ENCODE measurements at places on chromosomes 6 and 20.

GRCh38 chr6:28864326-28864923 is 59.4 kb downstream of the TRIM27 start:
- no peak for DNase-seq

DNA sequence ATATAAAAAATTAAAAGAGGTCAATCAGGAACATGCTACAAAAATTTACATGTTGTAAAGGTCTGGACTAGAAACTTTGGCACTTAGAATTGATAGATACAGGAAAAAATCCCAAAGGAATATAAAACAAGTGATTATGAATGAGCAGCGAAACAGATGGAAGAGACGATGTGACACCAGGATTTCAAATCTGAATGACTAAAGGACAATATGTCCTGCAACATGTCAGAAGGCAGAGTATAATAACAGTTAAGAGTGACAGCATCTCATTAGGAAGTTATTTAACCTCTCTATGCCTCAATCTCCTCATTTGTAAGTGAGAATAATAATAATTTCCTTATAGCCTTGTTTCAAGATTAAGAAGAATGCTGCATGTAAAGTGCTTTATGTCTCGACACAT is 50.3 kb downstream of the FRK start:
- DNase-seq: no peak

DNA sequence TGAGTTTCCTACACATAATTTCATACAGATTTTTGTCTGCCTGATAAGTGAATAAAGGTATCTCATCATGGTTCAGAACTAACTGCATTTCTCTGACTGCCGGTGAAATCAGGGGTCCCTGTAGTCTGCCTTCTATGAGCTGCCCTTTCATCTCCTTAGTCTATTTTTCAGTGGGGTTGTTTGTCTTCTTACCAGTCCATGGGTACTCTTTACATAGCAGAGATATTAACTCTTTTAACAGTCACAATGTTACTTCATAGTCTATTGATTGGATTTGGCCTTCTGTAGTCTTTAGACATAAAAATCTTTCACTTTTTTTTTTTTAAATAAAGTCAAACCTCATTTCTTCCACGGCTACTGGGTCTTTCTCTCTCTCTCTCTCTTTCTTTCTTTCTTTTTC is 79.8 kb downstream of the RALGAPA2 start:
- DNase-seq: no peak

DNA sequence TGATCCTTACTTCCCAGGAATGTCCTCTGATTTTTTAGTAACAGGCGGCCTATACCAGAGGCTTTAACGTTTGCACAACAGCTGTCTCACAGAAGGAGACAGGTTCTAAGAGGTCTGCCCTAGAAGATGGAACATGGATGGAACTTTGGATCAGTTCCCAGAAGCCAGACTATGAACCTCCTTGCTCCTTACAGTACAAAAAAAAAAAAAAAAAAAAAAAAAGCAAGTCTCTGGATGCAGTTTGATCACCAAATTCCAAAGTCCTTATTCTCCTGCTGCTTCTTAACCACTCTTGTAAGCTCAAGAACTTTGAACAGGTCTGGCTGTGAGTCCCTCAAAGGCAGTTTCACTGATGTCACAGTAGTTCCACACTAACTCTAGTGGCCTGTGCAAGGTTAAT is 2.0 kb upstream of the TRMT11 start:
- no peak for DNase-seq

DNA sequence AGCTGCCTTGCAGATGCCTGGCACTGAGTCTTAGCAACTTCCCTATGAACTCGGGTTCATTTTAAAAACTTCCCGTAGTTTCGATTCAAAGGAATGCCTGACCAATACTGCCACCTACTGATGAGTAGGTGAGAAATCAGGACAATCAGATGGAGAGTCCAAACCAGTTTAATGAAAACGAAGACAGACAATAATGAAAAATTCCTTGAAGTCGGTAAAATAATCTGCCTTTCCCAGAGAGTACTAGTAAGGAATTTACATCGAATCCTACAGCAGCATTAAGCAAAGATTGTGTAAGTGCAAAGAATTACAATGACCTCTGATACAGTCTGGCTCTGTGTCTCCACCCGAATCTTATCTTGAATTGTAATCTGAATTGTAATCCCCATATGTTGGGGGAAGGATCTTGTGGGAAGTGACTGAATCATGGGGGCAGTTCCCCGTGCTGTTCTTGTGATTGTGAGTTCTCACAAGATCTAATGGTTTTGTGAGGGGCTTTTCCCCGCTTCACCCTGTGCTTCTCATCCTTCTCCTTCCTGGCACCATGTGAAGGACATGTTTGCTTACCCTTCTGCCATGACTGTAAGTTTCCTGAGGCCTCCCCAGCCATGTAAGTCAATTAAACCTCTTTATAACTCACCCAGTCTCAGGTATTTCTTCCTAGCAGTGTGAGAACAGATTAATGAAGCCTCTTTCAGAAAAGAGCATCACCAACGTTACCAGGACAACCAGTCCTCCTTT is 134.4 kb downstream of the ARHGAP18 start:
- no peak for DNase-seq

- no peak for DNase-seq
Measured at GRCh38 chr6:23212398-23212797, 643.0 kb downstream of the HDGFL1 start.

- no peak for DNase-seq
Measured at GRCh38 chr20:41748756-41749582, 130.8 kb upstream of the CHD6 start.

DNA sequence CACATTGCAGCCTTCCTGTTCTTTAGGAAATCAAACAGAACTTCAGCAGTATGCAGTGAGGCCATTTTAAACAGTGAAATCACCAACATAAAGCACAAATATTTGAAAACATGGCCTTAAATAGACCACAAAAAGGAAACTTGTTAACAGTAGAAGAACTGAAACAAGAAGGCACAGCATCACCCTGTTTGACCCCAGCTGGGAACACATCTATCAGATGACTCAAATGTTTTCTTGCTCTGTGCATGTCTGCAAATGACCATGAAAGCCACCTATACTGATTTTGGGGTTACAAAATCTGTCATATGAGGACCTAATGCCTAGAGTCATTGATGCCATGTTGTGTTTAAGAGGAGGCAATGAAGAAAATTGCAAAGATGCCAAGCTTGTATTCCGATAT is 123.8 kb upstream of the ADGRF1 start:
- DNase-seq: no peak

DNA sequence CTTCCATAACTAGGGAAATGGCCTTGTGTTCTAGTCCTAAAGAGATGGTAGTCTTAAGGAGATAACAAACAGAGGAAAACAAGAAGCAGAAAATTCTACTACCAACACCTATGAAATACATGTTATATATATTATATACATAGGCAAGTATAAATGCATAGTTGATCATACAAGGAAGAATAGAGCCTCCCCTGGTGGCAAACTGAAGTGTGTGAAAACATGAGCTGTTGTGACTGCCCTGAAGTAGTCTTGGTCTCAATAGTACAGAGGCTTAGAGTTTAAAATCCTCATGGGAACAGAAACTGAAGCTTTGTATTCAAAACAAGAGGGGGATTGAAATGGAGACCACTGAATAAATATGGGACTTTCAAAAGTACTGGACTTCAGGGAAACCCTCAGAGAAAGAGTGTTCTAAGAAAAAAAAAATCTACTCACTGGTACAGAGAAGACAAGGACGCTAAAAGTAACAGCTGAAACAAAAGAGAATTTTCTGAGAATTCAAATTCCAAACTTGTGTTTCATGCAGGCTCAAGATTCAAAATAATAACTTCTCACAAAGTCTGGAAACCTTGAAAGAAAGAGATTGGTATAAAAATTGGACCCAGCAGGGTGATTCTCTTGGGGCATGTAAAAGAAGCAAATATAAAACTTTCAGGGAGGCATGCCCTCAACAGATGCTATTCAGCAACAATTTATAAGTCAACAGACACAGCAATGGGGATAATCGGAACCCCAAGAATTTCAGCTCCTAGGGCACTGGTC is 59.7 kb upstream of the SAMD3 start:
- no peak for DNase-seq

GRCh38 chr20:8523684-8524083 is 391.6 kb downstream of the PLCB1 start:
- DNase-seq: no peak

GRCh38 chr6:113526553-113526952 is 330.6 kb upstream of the MARCKS start:
- no peak for DNase-seq

- DNase-seq: no peak
Measured at GRCh38 chr6:165365371-165365770, 56.0 kb upstream of the C6orf118 start.

DNA sequence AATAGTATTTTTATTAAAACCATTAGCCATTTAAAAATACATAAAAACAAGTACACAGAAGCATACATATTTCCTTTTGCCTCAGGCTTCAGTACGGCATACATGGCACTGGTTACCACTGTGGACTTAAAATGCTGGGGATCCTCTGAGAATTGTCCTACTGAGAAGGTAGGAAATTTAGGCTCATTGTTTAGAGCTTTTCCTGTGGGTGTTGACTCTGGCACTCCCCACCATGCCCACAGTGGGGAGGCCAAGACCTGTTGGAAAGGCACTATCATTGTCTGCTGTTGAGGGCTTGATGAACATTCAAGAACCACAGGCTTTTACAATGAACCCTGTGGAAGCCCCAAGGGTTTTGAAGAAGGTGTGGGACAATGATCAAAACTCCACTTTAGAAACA is 473.4 kb downstream of the BTBD3 start:
- no peak for DNase-seq

DNA sequence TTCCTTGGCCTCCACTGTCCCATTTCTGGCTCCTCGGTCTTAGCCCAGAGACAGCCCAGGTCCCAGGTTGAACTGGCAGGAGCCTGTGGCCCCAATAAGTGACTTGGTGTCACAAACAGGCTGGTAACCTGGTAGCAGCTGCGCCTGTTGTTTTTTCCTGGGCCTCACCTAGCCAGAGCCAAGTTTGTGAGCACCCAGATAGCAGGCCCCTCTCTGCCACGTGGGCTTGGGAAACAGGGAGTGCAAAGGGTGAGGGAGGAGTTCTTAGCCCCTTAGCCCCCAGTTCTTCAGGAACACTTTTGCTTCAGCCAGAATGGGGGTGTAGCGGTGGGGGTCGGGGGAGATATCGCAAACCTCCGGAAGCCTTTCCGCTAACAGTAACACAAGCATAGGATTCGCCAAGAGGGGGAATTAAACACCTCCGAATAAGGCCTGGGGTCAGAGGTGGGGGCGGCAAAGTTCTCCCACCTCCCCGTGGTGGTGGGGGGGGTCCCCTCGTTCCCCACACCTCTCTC is 760 bp downstream of the C6orf132 start:
- DNase-seq: no peak

- DNase-seq: no peak
Measured at GRCh38 chr6:24740861-24741260, 21.9 kb upstream of the C6orf62 start.

DNA sequence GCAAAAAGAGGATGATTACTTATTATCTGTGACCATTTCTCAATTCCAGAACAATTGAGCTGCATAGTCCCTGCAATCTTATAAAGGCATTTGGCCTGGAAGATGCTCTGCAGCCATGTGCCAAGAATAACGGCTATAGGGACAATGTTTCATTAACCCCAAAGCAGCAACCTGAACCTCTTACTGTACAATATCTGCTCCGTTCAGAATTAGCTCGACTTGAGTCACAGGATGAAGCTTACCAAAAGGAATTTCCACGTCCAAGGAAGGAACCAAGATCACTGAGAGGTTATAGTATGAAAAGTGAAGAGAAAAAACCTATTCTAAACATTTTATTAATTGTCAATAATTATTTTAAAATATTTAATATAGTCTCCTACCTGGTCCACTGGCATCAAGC is 167.3 kb upstream of the GMDS start:
- DNase-seq: no peak

DNA sequence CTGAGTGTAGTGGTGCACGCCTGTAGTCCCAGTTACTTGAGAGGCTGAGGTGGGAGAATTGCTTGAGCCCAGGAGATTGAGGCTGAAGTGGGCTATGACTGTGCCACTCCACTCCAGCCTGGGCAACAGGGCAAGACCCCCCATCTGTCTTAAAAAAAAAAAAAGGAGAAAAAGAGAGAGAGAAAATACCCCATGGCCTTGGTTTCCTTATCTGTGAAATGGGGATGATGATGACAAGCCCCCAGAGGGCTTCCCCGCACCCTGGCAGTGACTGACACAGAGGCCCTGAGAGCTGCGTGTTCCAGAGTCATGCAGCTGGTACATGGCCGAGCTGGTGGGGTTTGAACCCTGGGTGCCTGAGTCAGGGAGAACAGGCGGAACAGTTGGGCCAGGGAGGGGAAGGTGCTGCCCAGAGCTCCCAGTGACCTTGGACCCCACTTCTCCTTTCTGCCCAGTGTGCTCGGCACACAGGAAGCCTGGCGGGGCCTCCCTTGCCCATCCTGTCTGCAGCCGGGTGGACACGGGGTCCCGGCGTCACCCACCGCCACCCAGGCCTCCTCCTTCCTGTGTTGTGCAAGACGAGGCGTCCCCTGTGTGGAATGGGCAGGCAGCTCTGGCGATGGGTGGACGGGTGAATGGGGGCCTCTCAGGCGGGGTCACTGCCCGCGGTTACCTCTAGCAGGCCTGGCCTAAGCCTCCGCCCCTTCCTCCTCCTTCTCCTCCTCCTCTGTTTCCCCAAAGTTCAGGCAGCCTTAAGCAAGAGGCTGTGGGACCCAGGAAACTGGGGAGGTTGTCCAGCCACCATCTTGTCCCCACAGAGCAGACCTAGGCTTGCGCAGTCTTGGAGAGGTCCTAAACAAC is 84.2 kb downstream of the CEBPB start:
- DNase-seq: no peak

- DNase-seq: no peak
Measured at GRCh38 chr6:128327890-128328289, 192.5 kb downstream of the PTPRK start.

GRCh38 chr6:41346441-41346840 is 11.0 kb downstream of the NCR2 start:
- DNase-seq: no peak

GRCh38 chr20:7540018-7540417 is 400.2 kb downstream of the HAO1 start:
- DNase-seq: no peak

DNA sequence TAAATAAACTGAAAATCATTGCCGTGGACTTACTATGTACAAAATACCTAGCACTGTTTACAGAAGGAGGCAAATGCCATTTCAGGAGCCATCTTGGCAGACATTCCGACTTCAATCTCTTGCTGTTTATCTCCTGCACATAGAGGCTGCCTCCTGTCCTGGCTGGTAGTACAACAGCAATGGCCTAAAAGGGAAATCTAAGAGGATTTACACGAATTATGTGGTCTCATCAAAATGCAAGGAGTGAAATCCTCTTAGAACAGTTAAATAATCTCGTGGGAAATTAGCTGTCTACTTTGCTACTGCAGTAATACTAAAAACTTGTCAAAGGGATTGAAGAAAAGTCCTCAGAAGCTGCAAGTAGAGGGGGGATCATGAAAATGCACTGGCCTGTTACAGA is 82.2 kb upstream of the SLC2A12 start:
- DNase-seq: no peak

DNA sequence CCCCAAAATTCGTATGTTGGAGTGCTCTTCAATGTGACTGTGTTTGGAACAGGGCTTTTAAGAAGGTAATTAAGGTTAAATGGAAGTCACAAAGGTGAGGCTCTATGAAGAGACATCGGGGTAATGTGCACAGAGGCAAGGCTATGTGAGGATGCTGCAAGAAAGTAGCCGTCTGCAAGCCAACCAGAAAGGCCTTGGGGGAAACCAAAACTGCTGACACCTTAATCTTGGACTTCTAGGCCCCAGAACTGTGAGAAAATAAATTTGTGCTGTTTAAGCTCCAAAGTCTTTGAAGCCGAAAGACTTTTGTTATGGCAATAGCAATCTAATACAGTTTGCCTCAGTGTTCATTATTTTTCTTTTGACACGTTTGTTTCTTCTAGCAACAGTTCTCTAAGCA is 2.4 kb upstream of the IRAK1BP1 start:
- no peak for DNase-seq

GRCh38 chr20:20593447-20594170 is 118.8 kb downstream of the RALGAPA2 start:
- no peak for DNase-seq

Measured in NCI-H187 treated with DMSO at 0.1 percent for 48 hours (cell line).